Lower leg skin (tissue), 4 donors: ENCODE measurements at places on chromosomes 12 and 14.
A peak's percentile ranks its signal among the peaks of the same experiment; 100 is the strongest.

- DNase-seq, result no peak
Measured at GRCh38 chr14:76080471-76080870, 71.3 kb upstream of the GPATCH2L start.

GRCh38 chr12:57012600-57013465 lies 3.5 kb downstream of the TAC3 start:
- DNase-seq, result no peak

DNA sequence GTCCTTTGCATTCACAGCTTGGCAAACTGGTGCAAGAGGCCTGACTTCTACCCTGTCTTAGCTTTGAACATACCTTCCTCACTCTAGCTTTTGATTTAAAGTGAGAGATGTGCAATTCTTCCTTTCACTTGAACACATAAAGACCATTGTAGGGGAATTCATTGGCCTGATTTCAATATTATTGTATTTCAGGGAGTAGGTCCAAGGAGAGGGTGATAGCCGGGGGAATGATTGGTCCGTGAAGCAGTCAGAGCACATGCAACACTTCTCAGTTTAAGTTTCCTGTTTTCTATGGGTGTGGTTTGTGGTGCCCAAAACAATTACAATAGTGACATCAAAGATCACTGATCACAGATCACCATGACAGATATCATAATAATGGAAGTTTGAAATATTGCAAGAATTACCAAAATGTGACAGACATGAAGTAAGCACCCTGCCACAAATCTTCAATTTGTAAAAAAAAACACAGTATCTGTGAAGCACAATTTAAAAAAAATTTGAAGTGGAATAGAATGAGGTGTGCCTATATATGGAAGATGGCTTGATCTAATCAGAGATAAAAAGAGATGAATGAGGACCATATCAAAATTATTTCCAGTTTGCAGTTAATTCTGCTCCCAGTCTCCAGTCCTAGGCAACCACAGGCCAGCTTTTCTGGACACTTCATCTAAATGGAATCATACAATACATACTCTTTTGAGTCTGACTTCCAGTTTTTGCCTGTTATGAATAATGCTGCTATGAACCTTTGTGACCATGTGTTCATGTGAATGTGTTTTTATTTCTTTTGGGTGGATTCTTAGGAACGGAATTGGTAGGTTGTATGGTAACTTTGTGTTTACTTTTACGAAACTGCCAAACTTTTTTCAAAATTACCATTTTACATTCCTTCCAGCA lies 23.2 kb downstream of the BORCS5 start:
- no peak for DNase-seq

DNA sequence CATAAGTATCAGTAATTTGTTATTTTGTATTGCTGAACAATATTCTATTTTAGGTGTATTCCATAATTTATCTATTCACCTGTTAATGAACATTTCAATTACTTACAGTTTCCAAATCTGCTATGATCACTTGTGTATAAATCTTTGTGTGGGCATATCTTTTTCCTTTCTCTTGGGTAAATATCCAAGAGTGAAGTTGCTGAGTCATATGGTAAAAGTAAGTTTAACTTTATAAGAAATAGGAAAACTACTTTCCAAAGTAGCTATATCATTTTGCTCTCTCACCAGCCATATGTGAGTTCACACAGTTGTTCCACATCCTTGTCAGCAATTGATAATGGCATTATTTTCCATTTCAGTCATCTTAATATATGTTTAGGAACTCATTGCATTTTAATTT lies 66.6 kb upstream of the KITLG start:
- no peak for DNase-seq

GRCh38 chr12:65296508-65297265 lies 18.2 kb downstream of the MSRB3 start:
- no peak for DNase-seq

DNA sequence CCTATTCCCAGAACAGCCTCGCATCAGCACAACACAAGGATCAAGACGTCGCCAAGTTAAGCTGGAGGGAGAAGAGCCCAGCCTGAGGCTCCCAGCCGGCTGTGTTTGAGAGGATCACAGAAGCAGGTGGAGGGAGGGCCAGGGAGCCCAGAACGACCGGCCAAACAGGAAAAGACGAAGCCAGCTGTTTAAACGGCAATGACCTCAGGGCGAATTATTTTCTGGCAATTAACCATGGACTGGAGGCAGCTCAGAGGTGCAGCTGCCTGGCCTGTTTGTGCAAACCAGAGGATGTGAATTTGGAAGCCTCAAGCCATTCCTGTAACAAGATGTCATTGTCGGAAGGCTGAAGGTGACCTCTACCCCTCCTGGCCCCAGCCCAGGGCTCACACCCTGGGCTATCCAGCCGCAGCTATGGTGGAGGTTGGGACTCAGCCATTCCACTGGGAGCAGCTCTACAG lies 175.8 kb upstream of the PRMT8 start:
- peak; percentile 52 for DNase-seq

- peak; percentile 96 for DNase-seq
Measured at GRCh38 chr12:121132601-121133481, at the start of gene P2RX7. Gene P2RX7 (plus strand): TSS chr12:121132876. CDS start chr12:121132971, 95 bp downstream.

GRCh38 chr14:95225251-95225887 lies 68.0 kb upstream of the DICER1 start:
- DNase-seq, result peak; percentile 74

DNA sequence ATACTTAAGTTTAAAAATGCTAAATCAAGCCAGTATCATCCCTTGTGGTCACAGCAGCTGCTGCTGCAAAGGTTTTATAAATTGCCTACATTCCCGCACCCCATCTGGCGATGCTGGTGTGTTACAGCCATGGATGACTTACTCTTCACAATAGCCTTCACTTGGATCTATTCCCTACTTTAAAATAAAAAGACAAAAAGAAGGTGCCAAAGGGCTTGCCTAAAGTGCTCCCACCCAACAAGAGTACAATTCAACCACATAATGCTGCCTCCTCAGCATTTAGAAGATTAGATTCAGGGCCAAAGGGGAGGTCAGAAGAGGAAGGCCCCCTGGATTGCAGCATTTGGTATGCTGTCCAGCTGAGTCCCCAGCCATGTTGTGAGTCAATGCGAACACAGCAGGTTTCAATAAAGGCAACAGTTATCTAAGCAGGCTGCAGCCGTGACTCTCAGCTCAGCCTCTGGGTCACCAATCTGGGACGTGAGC lies 176.1 kb downstream of the DAD1 start:
- no peak for DNase-seq

- DNase-seq, result no peak
Measured at GRCh38 chr12:60194678-60195077, 598.8 kb downstream of the SLC16A7 start.

DNA sequence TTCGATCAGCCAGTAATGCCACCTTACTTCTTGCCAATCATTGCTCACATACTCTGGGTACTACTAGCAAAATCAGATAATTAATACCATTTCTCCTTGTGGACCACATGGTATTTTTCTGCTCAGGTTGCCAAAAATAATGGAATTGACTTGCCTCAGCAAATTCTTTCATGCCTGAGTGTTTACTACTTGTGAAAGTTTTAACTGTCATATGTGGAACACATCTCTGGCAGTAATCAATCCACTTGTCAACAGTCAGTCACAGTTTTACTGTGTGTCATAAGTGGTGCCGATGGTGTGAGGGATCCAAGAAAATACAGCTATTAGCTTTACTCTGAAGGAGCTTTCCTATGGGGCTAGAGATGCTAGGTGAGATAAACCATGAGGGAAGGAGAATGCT lies 55.3 kb upstream of the ATF1 start:
- DNase-seq, result no peak

GRCh38 chr12:50394469-50395029 lies 1.9 kb downstream of the FAM186A start:
- no peak for DNase-seq

DNA sequence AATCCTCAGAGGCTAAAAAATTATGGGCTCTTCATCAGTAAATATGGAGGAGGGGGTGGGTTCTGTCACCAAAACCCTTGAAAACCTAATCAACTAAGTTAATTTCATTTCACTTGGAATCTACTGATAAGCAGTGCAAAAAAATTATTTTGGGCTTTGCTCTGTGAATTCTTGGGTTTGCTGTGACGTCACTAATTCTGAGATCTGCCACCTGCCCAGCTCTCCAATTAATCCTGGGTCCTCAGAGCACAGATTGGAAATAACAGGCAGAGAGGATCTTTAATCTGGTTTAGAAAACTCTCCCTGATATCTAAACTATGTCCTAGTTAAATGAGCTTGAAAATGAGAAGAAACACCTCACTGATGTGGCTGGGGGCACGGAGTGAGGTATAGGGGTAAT lies 903.2 kb downstream of the AACS start:
- no peak for DNase-seq

DNA sequence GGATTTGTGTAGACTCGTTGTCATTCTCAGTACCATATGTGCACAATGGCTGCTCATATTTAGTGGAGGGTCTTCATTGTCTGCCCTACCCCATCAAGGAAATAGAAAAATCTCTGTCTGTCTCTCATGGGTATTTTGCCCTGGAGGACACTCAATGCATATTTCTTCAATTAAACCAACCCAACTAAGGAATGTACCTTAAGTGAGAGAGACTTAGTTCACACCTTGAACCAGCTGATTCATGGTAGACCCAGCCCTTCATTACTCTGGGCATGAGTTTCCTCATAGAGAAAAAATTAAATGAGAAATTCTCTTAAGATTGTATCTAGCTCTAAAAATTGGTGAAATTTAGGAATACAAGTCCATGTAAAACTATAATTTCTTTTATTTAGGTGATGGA lies 107.1 kb upstream of the PLEKHG7 start:
- no peak for DNase-seq

GRCh38 chr12:22494319-22494718 lies 50.0 kb downstream of the C2CD5 start:
- DNase-seq, result no peak

DNA sequence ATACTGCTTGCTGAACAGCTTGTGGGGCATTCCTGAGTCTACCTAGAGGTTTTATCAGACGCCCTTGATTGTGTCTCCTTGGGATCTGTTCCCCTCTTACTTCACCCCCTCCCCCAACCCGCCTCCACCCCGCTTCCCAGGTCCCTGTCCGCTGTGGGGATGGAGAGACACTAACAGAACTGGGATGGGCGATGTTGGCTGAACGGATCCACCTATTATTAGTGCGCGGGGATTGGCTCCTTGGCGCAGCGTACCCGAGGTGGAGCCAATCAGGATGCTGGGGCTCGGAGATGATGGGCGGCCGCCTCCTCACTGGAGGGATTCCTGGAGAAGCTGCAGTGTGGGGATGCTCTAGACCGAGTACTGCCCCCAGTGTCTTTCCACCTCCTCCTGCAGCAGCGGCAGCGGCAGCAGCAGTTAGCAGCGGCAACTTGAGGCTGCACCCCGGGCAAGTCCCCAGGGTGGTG lies at the start of gene SYT1:
TSS of gene SYT1 (plus strand) at position 372 of the 467 bp plus-strand sequence.
- DNase-seq, result no peak

- DNase-seq, result no peak
Measured at GRCh38 chr14:20522332-20522731, 17.0 kb downstream of the RNASE10 start.

- no peak for DNase-seq
Measured at GRCh38 chr12:132312516-132312915, 16.9 kb downstream of the GALNT9 start.

- no peak for DNase-seq
Measured at GRCh38 chr14:50658203-50658602, 9.9 kb downstream of the SAV1 start.

- no peak for DNase-seq
Measured at GRCh38 chr12:71061451-71061850, 96.3 kb downstream of the TSPAN8 start.

GRCh38 chr12:79298506-79298905 lies 392.3 kb downstream of the PAWR start:
- no peak for DNase-seq

GRCh38 chr12:14946162-14946561 lies 7.8 kb upstream of the ERP27 start:
- DNase-seq, result no peak

- no peak for DNase-seq
Measured at GRCh38 chr14:66117600-66117999, 368.6 kb upstream of the CCDC196 start.

- DNase-seq, result no peak
Measured at GRCh38 chr12:94458877-94459727, 565 bp downstream of the CEP83 start.

DNA sequence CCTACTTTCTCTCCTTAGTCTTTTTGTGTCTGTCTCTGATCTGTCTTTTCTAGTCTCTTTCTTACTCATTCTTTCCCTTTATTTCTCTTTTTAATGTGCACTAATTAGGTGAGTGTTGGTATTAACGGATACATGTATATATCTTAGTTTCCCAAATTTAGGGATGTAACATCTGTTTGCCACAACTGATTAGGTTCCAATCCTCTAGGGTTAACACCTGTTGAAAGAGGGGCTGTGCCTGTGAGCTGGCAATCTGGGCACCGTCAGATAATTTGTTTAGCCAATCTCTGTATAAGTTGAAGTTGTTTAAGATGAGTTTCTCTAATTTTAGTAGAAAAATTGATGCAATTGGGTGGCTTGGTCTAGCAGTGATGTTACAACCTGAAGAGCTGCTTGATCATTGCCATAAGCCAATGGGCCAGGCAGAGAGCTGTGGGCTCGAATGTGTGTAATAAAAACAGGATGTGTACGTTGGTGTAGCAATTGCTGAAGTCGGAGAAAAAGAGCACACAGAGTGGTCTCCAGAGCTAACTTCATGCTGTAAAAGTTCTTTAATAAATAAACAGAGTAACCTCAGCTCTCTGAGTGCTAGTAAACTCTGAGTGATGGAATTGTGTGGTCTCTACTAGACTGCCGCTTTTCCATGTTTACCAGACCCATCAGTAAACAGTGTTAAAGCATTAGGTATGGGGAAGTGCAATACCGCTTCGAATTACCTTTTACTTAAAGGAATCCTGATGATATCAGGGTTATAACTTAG lies 18.3 kb upstream of the LYZ start:
- no peak for DNase-seq

DNA sequence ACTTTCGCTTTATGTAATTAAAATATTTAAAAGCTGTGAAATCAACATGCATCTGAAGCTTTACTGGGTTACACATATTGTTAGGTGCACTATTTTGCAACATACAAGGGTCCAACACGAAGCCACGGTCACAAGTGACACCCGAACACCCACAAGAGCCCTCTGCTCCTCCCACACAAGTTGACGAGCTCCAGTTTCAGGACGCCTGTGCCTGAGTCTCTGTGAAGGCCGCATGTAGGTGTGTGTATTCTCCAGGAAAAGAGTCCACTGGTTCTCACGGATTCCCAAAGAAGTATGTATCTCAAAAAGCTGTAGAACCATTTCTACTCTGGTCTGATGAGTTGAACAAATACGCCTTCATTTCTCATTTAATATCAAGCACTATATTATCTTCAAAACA lies 12.0 kb downstream of the SLC15A4 start:
- no peak for DNase-seq

DNA sequence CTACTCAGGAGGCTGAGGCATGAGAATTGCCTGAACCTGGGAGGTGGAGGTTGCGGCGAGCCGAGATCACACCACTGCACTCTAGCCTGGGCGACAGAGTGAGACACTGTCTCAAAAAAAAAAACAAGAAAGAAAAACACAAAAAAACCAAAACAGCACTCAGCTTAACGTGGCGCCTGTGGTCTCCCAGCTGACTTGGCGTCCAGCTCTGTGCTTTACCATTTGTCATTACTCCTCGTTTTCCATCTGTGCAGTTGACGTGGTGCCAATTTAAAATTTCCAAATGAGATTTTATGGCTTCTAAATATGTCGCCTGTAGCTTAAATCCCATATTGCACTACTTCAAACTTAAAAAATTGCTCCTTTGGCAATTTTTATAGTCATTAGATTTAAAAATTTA lies 2.0 kb downstream of the MGP start:
- no peak for DNase-seq

GRCh38 chr14:56237398-56237797 lies 119.2 kb downstream of the PELI2 start:
- DNase-seq, result no peak
